HuH-7.5 (cell line): ENCODE measurements at places on chromosomes 1 and 21.

DNA sequence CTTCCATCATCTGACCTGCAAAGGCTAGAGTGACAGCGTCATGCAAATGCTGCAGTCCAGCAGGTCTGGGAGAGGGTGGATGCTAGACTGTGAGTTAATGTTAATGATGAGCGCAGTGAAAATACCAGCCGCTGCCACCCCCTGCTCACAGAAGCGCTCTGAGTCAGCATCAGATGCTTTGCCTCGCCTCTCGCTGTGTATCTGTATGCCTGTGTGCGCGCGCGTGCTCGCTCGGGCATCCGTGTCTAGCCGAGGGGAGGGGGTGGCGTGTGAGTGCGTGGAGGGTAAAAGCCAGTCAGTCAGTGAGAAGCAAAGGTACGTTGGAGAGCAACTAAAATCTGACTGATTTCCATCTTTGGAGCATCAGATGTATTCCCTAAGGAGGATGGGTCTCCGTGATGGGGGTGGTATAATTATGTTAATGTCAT, 858.7 kb downstream of the USP25 start:
- DNase-seq = no peak

DNA sequence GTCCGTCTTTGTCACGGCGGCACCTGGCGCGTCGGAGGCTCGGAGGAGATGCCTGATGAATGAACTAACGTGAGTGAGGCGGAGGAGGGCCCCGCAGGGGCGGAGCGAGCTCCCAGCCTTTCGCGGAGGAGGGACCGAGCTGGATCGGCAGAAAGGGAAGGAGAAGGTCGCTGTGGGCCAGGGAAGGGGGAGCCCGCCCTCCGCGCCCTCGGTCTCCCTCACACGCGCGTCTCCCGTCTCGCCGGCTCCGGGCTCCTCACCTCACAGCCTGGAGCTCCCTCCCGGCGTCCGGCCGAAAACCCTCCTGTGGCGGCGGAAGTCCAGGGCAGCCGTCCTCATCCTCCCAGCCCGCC, 519 bp downstream of the ZNF496 start:
- DNase-seq = peak; percentile 94

DNA sequence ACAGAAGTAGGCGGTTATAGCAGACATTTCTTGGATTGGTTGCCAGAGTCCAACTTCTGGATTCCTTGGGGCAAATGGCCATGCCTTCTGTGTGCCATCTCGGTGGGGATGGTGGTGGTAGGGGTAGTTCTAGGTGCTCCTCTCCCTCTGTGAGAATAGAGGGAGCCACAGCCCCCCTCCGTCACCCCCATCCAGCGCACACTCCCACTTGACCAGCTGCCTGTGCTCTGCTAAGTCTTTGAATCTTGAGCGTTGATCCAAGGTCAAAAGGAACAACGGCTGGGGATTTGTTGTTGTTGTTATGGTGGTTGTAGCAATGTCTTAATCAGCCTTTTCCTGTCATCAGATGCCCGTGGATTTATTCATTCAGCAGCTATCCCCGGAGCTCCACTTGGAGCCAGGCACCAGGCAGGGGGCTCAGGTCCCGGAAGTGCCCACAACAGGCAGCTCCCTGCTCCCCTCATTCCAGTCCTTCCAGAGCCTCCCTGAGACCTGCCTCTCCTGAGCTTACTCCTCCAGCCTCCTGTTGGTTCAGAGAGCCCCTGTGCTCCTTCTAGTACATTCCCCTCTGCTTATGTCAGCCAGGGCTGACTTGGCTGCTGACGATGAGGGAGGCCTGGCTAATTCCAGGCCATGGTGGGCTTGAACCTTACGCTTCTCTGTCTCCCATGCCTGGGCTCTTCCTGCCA, 146.6 kb upstream of the WNT4 start:
- DNase-seq = no peak

GRCh38 chr1:246786606-246787238, 62.5 kb downstream of the SCCPDH start:
- no peak for DNase-seq

DNA sequence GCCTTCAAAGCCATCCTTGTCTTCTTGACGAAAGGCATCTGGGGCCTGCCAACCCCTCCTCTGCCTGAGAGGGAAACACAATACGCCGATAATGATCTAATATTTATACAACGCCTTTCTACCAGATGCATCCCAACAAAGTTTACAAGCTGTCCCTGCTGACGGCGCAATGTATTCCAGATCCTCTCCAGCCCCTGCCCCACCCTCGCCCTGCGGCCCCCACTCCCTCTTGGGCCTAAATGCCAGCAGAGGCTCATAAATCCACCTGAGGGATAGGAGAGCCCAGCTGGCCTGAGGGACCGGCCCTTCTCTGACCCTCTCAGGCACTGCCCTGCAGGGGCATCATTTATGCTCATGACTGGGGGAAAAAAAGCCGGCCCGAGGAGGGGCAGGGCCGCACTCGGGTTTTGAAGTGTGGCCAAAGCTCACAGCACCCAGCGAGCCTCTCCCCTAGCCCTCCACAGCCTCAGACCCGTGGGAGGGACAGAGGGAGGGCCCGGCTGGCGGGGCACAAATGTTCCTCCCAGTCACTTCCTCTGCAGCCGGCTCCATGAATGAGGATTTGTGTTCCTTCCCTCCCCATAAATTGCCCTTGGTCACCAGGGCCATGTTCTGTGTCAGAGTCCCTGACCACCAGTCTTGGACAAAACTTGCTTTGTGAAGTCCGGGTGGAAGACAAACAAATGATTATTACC, 140.3 kb downstream of the FOXD2 start:
- DNase-seq = no peak

GRCh38 chr21:46388206-46388880, 64.4 kb downstream of the PCNT start:
- no peak for DNase-seq

- peak; percentile 49 for DNase-seq
Measured at GRCh38 chr1:177256153-177257075, 85.7 kb downstream of the BRINP2 start.

GRCh38 chr1:27124405-27124804, 30.5 kb downstream of the SLC9A1 start:
- no peak for DNase-seq

DNA sequence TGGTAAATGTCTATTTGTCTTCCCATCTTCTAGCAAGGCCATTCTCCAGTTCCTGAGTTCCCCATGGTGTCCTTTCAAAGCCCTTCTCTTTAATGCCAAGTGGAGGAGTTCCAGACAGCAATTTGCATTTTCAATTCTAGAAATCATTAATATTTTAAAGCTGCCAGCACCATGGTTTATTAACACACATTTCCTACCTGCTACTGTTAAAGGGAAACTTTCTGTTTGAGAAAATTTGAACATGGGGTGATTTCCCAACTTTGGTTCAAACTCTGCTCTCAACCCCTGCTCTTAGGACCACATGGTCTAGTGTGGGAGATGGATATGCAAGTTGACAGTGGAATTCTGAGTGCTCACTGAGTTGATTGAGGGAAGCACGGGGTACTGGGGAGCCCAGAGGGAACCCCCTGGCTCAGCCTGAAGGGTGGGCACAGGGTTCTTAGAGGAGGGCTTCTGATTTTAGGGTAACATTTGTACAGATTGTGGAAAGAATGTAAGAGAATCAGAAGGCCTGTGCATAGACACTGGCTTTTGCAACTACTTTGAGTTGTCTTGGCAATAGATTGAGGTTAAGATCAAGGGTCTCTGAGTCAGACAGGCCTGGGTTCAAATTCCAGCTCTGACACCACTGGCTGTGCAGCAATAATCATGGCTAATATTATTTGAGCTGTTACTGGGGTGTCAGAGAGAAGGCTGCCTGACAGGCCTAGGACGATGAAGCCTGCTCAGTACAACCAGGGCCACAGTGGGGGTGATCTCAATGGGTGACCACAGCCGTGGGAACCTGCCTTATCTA, 97.8 kb downstream of the BEND5 start:
- DNase-seq = no peak

DNA sequence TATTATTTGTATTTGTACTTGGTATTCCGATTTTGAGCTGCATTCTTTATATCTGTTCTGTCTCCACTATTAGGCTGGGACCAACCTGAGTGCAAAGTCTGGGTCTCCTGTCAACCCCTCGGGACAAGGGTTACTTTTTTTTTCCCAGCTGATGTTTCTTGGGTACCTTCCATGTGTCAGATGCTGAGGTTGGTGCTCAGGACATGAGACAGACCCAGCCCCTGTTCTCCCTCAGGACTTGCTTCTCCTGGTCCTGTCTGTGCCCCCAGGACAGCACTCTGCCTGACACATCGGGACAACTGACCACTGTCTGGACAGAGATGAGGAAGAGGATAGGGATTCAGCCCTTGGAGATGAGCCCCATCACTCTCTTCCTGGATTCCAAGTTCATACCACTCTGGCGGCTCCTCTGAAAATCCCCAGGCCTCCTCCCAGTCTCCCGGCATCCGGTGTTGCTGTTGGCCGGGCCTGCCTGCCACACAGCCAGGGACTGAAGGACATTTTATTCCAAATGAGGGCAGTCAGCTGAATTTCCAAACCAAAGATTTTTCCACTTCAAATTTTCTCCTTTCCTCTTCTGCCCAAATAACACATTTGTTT, 55.6 kb upstream of the FMOD start:
- DNase-seq = no peak

GRCh38 chr1:10001016-10001665, 4.1 kb downstream of the RBP7 start:
- DNase-seq = no peak

- no peak for DNase-seq
Measured at GRCh38 chr1:48109390-48110013, 112.3 kb upstream of the TRABD2B start.

GRCh38 chr1:36567601-36568341, 85.1 kb upstream of the CSF3R start:
- no peak for DNase-seq

DNA sequence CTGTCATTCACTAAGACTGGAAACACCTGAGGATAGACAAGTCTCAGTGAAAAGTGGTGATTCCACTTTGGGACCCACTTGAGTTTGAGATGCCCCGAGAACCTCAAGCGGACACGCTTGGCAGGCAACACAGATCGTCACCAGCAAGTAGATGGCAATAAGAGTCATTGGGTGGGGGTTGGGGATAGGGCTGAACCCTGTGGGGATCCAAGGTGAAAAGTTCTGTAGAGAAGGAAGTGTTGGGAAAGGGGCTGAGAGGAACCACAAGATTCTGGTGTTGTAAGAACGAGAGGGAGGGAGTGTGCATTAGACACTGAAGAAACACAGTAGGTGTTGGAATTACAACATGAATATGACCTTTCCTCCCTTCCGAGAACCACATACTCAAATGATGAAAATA, 45.4 kb upstream of the TDRD10 start:
- DNase-seq = no peak

DNA sequence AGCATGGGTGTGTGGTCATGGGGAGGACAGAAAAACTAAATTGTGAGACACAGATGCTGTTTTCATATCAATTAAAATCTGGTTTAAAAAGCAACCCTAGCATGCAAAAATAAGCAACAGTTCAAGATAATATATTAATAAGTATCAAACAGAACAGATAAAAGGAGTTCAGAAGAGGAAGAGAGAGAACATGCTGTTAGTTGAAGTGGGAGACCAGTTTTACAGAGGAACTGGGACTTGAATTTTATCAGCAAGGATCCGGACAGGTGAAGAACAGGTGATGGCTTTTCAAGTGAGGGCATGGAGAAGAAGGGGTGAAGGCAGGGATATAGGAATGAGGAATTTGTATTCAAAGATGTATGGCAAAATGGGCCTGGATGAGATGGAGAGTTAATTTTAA, 75.9 kb downstream of the PRRX1 start:
- no peak for DNase-seq

DNA sequence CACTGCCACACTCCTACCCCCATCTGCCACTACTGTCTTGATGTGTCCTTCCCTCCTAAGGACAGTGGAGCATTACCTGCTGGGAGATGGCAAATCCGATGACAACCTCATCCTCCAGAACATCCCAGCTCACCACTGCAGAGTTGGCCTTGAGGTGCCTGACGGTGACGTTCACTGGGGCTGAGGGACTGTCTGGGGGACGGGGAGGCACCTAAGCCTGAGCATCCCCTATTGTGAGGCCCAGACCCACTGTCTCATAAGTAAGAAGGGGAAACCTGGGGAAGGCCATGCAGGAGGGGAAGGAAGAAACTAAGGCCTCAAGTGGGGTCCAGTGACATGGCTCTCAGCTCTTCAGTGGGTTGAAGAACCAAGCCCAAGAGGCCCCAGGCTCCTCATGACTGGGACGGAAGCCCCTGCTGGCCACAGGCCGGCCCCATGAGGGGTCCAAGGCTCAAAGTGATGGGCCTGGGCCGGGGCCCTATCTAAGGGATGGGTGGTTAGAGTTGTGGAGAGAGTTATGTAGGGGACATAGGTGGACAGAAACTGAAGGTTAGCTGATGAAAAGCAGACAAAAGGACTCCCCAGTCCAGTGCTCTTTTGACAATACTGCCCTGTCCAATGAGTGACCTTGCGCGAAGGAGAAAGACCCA, 1.8 kb downstream of the FNDC5 start:
- no peak for DNase-seq

DNA sequence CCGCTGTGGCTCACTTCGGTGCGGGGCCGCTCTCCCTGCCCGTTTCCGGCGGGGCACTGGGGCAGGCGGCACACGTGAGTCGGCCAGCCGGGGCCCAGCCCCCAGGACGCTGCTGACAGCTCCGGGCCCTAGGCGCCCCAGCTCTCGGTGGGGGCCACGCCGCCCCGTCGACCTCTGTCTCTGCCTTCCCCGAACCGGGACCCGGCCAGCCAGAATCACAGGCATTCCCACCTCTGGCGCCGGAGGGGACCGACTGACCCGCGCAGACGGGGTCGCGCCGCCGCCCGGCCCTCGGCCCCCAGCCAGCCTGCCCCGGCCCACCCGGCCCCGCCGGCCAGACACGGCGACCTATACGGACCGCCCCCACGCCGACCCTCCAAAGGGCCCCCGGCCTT, 755 bp downstream of the SCMH1 start:
- DNase-seq = peak; percentile 64

DNA sequence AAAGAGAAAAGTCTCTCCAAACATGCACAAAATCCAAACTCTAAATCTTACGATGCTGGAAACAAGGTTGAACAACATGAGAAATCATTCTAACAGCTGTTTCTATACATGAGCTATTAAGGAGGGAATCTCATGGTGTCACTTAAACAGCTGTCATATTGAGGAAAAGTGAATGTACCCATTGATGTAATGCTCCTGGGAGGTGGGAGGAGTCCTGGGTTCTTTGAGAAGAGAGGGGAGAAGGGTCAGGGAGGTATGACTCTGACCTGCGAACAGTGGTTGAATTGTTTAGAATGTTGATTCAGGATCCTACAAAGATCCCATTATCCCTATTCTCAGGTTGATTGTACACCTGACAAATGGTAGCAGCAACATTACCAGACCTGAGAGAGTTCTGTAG, 49.3 kb downstream of the ZC3H11B start:
- no peak for DNase-seq

GRCh38 chr1:193368302-193368701, 181.9 kb upstream of the B3GALT2 start:
- DNase-seq = no peak

DNA sequence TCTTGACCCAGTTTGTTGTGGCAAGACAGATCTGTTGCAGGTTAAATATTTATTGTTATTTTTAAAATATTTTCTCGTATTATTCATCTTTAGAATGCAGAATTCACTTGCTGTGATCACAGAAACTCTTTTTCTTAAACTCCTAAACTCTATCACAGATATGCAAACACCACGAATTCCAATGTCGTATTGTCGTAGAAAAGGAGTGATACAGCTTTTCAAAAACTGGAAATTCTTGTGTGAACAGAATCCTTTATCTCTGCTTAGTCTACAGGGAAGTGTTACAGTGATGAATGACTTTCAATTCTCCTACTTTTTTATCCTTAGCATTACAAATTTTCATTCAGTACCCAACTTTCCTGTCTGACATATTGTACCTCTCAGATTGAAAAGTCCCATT, 1329.5 kb upstream of the B3GALT2 start:
- no peak for DNase-seq
